ENCODE measurements at places on chromosomes 13 and 19. TPM values are rescaled to one million over a fixed set of nuclear protein-coding genes. Genes with fewer than 3 reads are reported as not detected.

DNA sequence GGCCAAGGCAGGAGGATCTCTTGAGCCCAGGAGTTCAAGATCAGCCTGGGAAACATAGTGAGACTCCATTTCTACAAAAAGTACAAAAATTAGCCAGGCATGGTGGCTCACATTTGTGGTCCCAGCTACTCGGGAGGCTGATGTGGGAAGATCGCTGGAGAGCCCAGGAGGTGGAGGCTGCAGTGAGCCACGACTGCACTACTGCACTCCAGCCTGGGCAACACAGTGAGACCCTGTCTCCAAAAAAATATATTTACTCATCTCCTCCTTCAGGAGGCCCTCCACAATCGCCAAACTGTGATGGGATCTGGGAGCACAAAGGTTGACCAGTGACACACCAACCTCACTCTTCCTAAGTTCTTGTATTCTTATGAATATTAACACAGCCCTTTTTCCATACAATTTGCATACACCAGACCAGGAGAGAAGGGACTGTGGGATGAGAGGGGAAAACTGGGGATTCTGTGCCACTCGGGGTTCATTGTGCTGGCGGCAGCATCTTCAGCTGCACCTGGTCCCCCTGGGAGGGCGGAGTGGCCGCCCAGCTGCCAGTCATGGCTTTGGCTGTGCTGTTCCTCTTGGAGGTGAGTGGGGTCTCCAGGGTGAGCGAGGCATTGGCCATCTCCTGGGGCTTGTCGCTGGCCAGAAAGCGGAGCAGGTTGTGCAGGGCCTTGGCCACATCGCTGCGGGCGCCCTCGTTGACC is 5.8 kb upstream of the OPA3 start:
- H3K27ac ChIP-seq, result no peak overlapping the region
- peaks cover 22% of the 10 kb centered on the region for H3K36me3 ChIP-seq
- peaks cover 26% of the 10 kb centered on the region for H3K4me1 ChIP-seq
- H3K4me3 ChIP-seq, result no peak overlapping the region

DNA sequence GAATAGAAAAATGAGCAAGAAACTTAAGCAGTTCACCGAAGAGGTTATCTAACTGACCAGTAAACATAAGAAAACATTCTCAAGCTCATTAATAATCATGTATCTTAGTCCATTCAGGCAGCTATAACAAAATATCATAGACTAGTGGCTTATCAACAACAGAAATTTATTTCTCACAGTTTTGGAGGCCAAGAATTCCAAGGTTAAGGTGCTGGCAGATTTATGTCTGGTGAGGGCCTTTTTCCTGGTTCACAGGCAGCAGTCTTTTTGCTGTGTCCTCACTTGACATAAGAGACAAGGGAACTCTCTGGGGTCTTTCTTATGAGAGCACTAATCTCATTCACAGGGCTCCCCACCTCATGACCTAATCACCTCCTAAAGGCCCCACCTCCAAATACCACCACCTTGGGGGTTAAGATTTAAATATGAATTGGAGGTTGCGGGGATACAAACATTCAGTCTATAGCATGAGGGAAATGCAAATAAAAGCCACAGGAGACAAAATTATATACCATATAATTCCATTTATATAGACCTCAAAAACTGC is 123.6 kb downstream of the ZAR1L start:
- no peak overlapping the region for H3K27ac ChIP-seq
- peaks cover 49% of the 10 kb centered on the region for H3K36me3 ChIP-seq
- H3K4me3 ChIP-seq, result no peak overlapping the region
- peaks cover 20% of the 10 kb centered on the region for H3K4me1 ChIP-seq
- DNase-seq, result no peak
- H3K27me3 ChIP-seq, result no peaks in the 10 kb centered on the region

- H3K36me3 ChIP-seq, result no peaks in the 10 kb centered on the region
- peaks cover 27% of the 10 kb centered on the region for H3K4me1 ChIP-seq
- peaks cover 83% of the 10 kb centered on the region for H3K27me3 ChIP-seq
- no peak overlapping the region for H3K4me3 ChIP-seq
Measured at GRCh38 chr19:2288338-2288817, 6.4 kb upstream of the PEAK3 start.

GRCh38 chr13:23500849-23501248 is 67.3 kb upstream of the SACS start:
- no peaks in the 10 kb centered on the region for H3K36me3 ChIP-seq
- H3K4me1 ChIP-seq, result peaks cover 16% of the 10 kb centered on the region
- no peak overlapping the region for H3K27ac ChIP-seq
- no peak overlapping the region for H3K4me3 ChIP-seq
- no peak for DNase-seq

DNA sequence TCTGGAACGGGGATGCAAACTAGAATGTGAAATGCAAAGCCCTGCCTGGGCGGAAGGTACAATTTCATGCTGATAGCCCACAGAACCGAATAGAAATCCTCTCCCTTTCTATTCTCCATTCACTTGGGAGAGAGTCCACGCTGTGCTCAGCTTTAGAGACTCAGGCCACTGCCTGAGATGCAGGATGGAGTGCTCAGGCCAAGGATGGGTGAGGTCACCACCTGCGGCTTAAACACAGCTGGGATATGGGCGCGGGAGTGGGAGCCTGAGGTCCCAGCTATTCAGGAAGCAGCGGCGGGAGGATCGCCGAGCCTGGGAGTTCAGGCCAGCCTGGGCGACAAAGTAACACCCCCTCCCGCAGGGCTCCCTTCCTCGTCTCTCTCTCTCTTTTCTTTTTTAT is 446 bp upstream of the ZNF83 start:
- no peaks in the 10 kb centered on the region for H3K27me3 ChIP-seq
- peak overlapping the region; percentile 86 for H3K27ac ChIP-seq
- H3K36me3 ChIP-seq, result peaks cover 6% of the 10 kb centered on the region
- peak; percentile 22 for DNase-seq

DNA sequence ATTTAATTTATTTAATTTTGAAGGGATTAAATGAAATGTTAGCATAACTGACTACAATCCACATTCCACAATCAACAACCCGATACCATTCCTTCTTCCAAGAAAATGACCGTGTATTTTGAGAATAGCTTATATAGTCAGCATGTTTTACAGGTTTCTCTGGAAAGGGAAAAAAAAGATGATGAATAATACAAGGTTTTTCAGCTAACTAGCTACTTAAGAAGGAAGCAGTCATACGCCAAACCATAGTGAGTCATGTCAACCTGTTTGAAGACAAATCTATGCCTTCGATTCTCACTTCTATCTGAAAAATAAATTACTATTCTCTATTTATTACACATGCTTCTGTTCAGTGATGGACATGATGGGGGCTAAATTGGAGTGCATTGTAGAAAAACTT is 258.6 kb downstream of the EFNB2 start:
- no peaks in the 10 kb centered on the region for H3K36me3 ChIP-seq
- no peak overlapping the region for H3K4me3 ChIP-seq
- no peak for DNase-seq

- no peaks in the 10 kb centered on the region for H3K4me1 ChIP-seq
- no peaks in the 10 kb centered on the region for H3K36me3 ChIP-seq
- no peak for DNase-seq
- H3K4me3 ChIP-seq, result no peak overlapping the region
- no peaks in the 10 kb centered on the region for H3K27me3 ChIP-seq
Measured at GRCh38 chr13:47433461-47434005, 536.7 kb upstream of the HTR2A start.

DNA sequence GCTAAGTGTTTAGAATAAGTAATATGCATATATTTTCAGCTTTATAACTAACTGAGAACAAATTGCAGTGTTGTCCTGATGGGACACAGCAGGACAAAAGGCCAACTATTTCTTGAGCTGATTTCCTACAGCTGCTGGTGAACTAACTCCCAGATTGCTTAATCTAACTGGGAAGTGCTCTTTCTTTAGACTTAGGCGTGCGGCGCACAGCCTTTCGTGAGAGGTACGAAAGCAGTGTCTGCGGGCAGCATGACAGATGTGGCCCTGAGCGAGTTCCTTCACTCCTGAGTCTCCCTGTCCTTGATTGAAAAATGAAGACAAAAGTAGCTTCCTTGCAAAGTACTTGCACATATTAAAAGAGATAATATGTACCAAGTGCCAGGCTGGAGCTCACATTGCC is 47.3 kb upstream of the NPAS1 start:
- no peak for DNase-seq
- peaks cover 97% of the 10 kb centered on the region for H3K4me1 ChIP-seq
- no peaks in the 10 kb centered on the region for H3K36me3 ChIP-seq
- H3K27ac ChIP-seq, result peak overlapping the region; percentile 91
- no peak overlapping the region for H3K4me3 ChIP-seq
- H3K27me3 ChIP-seq, result no peaks in the 10 kb centered on the region

DNA sequence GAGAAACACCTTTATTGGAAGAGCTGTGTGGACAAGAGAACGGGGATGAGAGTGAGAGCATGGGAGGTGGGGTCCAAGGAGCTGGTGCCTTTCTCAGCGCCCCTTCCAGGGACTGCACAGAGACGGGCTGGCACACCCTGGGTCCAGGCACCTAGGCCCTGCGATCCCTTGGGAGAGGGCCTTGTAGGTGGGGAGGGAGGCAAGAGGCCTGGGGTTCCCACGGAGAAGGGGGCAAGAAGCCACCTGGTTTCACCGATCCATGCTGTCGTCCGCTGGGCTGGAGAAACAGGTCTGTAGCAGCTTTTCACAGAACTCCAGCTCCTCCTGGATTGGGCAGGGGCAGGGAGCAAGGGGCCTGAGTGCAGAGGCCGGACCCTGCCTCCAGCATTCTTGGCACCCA is 3.5 kb upstream of the PPP6R1 start:
- no peak for DNase-seq
- H3K4me1 ChIP-seq, result peaks cover 21% of the 10 kb centered on the region
- H3K36me3 ChIP-seq, result peaks cover 11% of the 10 kb centered on the region
- no peaks in the 10 kb centered on the region for H3K27me3 ChIP-seq
- no peak overlapping the region for H3K4me3 ChIP-seq
- no peak overlapping the region for H3K27ac ChIP-seq

- no peak overlapping the region for H3K27ac ChIP-seq
- no peaks in the 10 kb centered on the region for H3K4me1 ChIP-seq
- no peak for DNase-seq
- peaks cover 27% of the 10 kb centered on the region for H3K27me3 ChIP-seq
- H3K36me3 ChIP-seq, result no peaks in the 10 kb centered on the region
Measured at GRCh38 chr19:41098762-41099161, 10.5 kb downstream of the CYP2A13 start.

DNA sequence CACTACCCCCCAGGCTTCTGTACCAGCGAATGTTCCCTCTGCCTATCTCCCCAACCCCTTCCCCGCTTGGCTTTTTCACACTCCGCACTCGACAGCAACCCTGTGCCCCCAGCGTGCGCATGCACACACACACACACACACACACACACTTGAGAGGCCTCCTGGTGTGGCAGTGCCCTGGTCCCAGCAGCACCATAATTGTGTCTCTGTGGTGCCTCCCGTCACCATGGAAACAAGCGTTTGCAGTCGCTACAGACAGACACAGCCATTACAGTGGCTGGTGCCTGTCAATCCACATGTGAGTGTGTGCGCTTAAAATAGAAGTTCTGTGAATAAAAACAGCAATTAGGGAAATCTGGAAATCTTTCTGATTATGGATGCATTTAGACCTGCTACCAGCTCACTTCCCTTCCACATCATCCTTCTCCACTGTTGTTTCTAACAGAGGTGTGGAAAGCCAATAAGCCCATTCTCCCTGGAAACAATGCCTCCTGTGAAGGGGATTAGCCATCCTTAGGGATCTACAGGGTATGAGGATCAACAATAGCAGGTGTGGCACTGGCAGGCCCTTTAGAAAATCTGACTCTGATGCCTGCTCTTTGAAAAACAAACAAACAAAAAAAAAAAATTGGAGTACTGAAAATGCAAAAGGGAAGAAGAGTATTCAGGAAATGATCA is 146.3 kb downstream of the DCLK1 start:
- no peak overlapping the region for H3K27ac ChIP-seq
- DNase-seq, result no peak
- H3K4me3 ChIP-seq, result no peak overlapping the region
- no peaks in the 10 kb centered on the region for H3K27me3 ChIP-seq
- no peaks in the 10 kb centered on the region for H3K36me3 ChIP-seq

DNA sequence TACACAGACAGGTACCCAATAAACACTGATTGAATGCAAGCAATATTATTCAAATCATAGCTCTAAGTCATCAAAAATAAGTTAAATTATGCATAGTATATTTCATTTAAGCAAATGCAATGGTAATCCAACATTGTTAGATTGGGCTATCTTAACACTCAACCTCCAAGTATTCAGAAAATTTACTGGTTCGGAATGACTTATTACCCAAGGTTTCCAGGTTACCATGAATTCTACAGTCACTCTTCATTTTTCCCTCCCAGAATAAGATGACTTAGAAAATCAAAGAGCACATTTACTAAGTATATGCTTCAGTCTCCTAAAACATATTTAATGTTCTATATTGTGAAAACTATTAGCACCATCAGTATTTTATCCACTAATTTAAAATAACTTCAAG is 6.0 kb downstream of the UBL3 start:
- no peak overlapping the region for H3K4me3 ChIP-seq
- peaks cover 64% of the 10 kb centered on the region for H3K4me1 ChIP-seq
- no peaks in the 10 kb centered on the region for H3K27me3 ChIP-seq
- DNase-seq, result no peak

- H3K27ac ChIP-seq, result no peak overlapping the region
- no peaks in the 10 kb centered on the region for H3K27me3 ChIP-seq
- no peak overlapping the region for H3K4me3 ChIP-seq
- no peak for DNase-seq
Measured at GRCh38 chr13:105502193-105502592, 1033.3 kb downstream of the EFNB2 start.

DNA sequence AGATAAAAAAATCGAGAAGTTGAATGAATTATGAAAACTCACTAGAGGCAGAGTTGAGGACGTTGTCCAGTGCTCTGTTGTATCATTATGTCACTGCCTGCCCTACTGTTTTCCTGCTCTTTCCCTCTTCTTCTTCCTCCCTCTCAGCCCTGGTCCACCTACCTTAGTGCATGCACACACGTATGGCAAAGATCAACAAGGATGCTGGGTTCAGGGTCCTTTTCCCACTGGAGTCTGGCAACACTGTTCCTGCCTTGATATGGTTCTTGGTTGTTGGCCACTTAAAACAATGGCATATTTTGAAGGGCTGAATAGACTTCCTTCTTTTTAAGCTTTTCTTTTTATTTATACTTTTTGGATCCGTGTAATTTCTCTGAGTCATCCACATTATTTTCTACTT is 74.5 kb downstream of the LRCH1 start:
- no peak for DNase-seq
- no peak overlapping the region for H3K4me3 ChIP-seq
- H3K27ac ChIP-seq, result peak overlapping the region; percentile 1
- no peaks in the 10 kb centered on the region for H3K36me3 ChIP-seq

DNA sequence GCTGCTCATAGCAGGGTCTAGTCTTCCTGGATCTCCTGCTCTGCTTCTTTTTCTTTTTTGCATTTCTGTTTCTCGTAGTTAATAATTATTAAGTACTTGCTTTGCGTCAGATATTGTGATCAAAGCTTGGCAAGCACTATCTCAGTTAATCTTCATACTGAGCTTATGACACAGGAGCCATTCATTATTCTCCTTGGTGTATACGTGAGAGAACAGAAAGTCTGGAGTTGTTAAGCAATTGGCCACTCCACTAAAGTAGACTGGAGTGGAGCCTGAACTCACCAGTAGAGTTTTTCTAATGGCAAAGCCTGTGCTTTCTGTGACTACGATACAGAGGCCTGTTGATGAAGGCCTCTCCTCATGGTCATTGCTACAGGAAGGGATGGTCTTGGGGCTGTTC is 285.9 kb downstream of the RFC3 start:
- no peak overlapping the region for H3K27ac ChIP-seq
- H3K27me3 ChIP-seq, result no peaks in the 10 kb centered on the region
- H3K4me3 ChIP-seq, result no peak overlapping the region
- no peaks in the 10 kb centered on the region for H3K36me3 ChIP-seq
- no peaks in the 10 kb centered on the region for H3K4me1 ChIP-seq

Gene LGALS16
- not detected for total RNA-seq

Gene COQ8B
- 24.0 TPM for total RNA-seq

Gene ZNF835
- 4.9 TPM for total RNA-seq

Gene PSG1
- total RNA-seq, result not detected

Gene ZNF229
- total RNA-seq, result 5.3 TPM

Gene RRAS
- 116 TPM for total RNA-seq

Gene PCDH9
- total RNA-seq, result 14.7 TPM

Gene TMEM161A
- total RNA-seq, result 22.9 TPM

Data from left ventricle myocardium inferior (tissue), 1 donor.